Fibroblast of skin of left quadriceps (primary cell): ENCODE measurements at places on chromosomes 6 and 20.
A peak's percentile ranks its signal among the peaks of the same experiment; 100 is the strongest.

- no peak for DNase-seq
Observed at GRCh38 chr20:47086316-47086715, 191.7 kb downstream of the EYA2 start.

GRCh38 chr6:57263739-57264138 lies 41.6 kb upstream of the RAB23 start:
- DNase-seq: no peak

- no peak for DNase-seq
Observed at GRCh38 chr20:10671919-10672623, 1.7 kb downstream of the JAG1 start.

DNA sequence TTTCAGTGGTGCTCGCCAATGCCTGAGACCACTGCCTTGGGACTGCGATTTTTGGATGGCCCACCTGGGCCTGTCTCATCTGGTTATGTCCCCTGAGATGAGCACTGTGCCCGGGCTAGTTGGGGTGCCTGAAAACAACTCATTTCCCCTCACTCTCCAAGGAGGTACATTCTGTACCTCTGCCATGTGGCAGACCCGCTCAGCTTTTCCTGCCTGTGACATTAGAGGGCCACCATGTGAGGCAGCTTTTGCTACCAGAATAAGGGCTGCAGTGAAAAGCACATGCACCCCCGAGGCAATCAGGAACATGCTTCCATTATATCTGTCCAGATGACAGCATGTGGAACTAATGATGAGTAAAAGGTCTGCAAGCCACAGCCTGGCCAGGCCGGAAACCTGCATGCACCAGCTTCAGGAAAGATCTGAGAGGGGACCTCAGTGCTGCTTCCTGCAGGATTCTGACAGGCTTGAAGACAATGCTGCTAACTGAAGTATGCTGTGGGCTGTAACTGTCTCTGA lies 11.3 kb upstream of the SRSF6 start:
- no peak for DNase-seq

GRCh38 chr6:133248241-133249001 lies 7.3 kb downstream of the EYA4 start:
- DNase-seq: peak; percentile 14

DNA sequence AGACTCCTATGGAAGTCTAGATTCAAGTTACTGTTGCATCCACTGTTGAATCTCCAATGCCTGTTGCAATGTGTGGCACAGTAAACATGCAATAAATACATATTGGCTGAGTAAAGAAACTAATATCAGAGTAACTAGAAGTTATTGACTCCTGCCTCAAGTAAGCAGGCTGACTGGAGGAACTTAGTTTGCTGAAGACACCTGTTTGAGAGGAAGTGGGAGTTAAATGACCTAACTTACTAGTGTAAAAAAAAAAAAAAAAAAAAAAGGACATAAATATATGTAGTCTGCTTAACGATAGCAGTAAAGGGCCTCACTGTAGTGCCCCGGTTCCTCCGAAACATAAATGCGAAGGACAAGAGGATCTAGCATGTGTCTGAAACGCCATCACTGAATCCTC lies 249.8 kb upstream of the PRDM1 start:
- no peak for DNase-seq

- DNase-seq: no peak
Observed at GRCh38 chr20:50405235-50405914, 104.8 kb upstream of the PTPN1 start.

DNA sequence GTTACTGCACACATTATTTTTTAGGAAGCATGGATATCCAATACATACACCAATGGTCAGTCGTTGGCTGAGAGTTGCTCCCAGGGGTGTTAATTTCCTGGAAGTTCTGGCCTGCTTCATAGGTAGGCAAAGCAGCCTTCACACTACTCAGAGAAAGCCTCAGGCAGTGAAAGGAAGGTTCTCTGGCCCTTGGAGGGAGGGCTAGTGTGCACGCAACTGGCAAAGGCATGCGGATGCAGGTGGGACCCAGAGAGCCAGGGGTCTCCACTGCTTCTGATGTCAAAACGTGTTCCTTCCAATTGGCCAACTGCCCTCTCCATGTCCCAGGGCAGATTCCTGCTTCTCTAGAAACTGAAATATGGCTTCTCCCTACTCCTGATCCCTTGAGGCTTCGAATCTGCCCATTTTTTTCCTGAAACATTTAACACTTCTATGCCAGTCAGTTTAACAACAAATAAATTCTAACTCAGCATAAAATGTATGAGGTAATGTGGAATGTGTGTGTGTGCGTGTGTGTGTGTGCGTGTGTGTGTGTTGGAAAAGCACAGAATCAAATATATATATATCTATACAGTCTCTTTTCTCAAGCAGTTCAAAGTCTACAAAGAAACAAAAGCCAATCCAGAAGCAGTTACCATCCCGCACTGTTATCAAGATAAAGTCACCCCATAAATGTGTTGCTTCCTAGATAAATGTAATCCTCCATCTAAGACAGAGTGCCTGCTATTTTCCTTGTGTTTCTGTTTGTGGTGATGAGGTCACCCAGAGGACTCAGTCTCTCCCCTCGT lies 94.0 kb upstream of the HIVEP1 start:
- peak; percentile 47 for DNase-seq

- DNase-seq: peak; percentile 8
Observed at GRCh38 chr6:154766288-154766687, 33.1 kb downstream of the SCAF8 start.

- DNase-seq: no peak
Observed at GRCh38 chr6:135052939-135053338, 1.7 kb downstream of the HBS1L start.
